AG09309 (cell line): ENCODE measurements at places on chromosomes 7 and 10.

DNA sequence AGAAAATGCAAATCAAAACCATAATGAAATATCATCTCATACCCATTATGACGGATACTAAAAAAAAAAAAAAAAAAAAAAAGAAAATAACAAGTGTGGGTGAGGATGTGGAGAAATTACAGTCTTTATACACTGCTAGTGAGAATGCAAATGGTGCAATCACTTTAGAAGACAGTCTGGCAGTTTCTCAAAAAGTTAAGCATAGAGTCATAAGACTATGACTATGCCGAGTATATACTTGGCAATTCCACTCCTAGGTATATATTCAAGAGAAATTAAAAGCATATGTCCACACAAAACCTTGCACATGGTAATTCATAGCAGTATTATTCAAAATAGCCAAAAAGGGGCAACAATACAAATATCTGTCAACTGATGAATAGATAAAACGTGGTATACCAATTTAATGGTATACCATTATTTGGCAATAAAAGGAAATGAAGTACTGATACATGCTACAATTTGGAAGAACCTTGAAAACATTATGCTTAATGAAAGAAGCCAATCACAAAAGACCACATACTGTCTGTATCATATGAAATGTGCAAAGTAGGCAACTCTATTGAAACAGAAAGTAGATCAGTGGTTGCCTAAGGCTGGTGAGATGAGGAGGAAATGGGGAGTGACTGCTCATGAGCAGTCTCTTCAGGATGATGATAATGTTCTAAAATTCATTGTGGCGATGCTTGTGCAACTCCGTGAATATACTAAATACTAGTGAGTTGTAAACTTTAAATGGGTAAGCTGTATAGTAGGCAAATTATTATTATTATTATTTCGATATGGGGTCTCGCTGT is 90.1 kb upstream of the NANOS1 start:
- no peak for DNase-seq

DNA sequence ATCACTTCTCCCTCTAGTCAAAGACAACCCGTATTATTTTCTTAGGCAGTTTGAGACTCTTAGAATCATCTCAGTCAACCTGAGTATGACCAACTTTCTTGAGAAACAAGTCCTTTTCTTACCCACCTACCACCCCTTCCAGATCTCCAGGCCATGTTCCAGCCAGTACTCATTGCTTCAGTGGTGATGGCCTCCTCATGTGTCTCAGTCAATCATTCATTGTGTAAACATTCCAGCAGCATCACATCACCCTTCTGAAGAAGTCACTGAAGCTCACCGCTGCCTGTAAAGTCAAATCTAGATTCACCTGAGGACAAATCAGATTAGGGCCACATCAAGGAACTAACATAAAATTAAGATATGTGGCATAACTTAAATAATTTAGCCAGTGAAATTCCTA is 467.2 kb upstream of the NRP1 start:
- DNase-seq, result no peak

- DNase-seq, result no peak
Measured at GRCh38 chr10:120943542-120943941, 92.4 kb downstream of the WDR11 start.

DNA sequence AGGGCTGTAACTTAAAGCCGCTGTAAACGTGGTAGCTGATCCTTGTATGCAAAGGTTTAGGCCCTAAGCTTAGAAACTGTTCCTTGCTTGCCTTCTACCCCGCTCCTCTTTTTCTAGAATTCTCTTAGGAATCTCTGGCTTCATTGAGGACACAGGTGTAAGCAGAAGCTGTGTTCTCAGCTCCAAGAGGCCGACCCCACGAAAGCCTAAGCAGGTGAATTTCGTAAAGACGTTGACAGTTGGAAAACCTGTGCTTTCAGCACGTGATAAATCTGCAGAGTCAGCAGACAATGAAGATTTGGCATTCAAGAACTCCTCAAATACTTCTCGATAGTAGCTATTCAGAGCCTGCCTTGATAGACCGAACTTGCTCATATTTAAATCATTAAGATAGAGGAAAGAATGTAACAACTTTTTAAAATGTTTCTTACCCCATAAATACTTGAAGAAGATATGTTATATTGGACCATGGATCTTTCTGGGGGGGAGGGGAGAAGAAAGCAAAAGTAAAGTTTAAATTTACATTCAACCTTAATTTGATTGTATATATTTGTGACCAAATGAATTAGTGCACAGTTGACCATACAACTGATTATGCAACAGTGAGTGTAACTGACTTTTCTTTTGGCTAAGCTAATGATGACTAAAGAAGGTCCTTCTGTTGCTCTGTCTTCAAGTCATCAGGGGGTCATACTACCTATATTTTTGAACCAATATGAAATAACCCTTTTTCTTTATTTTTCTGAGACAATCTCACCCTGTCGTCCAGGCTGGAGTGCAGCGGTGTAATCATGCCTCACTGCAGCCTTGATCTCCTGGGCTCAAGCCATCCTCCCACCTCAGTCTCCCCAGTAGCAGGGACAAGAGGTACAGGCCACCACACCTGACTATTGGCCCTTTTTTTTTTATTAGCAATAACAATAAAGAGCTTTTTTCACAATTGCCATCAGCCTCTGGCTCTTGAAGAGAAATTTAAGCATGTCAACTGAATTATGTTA is 1.2 kb upstream of the GDI2 start:
- DNase-seq, result no peak

DNA sequence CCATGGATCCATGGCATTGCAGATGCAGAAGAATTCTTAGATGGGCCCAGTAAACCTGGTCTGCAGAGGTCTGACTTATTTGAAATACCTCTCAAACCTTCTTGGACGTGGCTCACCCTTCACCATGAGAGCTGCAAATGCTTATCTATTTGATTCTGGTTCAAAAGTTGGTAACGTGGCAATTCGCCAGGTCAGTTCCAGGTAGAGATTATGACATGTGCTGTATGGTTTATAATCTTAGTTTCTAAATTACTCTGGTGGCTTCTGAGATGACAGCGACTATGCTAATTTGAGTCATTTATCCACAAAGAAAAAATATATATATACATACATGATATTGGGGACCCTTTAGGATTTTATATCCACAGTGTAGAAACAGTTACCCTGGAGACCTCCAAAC is 68.8 kb downstream of the NRP1 start:
- no peak for DNase-seq
